ENCODE measurements at places on chromosomes 5 and 9.

GRCh38 chr9:2083479-2083878 lies 68.3 kb downstream of the SMARCA2 start:
- no peak for DNase-seq

GRCh38 chr9:31272456-31273295 lies 1111.8 kb upstream of the ACO1 start:
- no peak for DNase-seq

DNA sequence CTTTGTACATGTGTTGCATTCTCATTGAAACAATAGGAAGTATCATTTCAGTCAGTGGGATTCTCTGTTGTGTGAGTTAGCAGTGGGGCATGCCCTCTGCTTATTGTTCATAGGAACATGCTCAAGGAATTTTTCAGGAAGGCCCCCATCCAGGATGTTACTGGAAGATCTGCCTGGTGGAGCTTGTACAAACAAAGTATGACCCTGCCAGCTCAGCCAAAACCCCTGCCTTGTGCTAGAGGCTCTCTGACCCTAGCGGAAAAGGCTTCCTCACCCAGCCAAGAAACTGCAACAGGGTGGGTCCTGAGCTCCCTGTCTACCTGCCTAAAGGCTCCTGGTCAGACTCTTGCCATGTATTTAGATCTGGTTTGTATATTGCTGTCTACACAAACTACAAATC lies 43.2 kb downstream of the MRRF start:
- DNase-seq = no peak

- no peak for DNase-seq
These were observed 136.1 kb downstream of the PDE4D start for GRCh38 chr5:59757442-59757841.

DNA sequence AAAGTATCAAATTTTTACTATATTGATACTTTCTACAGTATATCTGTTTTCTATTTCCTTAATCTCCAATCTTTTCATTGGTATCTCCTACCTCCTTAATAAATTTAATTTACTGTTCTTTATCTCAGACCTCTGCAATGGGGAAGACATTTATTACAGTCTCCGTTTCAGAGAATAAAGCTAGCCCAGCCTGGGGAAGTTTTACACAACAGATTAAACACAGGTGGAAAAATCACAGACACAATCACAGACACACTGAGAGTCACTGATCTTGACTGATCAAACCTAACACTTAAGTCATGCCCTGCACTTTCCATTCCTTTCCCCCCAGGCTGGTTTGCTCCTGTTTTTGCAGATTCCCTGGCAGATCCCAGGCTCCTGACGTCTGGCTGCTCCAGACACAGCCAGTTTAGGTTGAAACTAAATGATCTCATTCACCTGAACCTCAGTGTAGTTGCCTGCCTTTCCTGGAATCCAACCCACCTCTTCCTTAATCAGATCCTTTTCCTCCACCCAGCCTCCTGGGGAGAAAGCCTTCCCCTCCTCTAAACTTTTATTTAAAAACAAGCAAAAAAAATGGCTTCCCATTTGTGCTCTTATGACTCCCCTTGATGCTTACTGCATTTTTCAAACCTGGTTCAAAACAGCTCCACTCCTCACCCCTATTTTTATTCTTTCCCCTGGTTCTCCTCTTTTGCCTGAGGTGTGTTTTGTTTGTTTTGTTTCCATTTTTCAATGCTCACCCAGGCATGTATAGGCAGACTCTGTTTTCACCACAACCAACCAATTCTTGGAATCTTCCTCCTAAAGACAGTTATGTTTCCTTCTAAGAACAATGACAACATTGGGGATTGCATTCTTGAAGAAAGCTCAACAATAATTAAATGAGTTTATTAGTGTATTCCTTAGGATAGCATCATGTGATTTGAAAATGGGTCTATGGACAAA lies 29.5 kb upstream of the OSMR start:
- no peak for DNase-seq

DNA sequence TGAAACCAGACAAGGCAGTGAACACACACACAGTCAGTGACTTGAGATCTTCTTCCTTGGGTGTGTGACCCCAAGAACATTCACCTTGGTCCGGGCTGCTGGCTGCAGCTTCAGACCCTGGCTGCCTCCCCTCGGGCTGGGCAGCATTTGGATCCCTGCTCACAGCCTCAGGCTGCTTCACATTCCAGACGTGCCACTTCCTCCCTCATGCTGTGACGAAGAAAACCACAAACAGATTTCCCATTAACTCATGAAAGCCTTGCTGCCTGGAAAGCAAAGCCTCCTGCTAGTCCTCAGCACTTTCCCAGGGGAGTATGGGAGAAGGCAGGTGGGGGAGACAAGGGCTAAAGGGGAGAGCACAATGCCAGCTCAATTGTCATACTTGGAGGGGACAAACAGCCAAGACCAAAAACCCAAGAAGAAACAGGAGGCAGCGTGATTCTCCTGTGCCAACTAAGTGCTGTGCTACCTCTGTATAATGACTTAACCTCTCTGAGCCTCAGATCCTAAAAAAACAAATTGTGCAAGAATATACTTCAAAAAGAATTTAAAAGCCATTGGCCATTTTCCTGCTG lies 594.6 kb upstream of the BRINP1 start:
- no peak for DNase-seq

DNA sequence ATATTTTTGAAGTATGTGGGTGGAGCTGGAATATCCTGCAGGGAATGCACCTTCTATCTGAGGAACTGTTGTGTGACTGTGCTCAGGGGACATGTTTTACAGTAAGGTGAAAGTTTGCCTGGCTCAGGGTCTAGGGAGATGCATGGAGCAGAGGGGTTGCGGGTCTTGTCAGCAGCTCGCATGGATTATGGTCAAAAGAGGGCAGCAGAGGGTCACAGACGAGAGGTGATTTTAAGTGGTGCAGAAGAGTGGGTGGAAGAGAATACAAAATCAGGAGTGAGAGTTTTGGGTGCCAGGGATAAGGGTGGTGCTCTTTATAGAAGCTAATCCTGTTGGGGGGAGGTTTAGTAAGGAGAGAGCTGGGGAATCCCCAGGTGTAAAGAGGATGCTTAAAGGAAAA lies 53.5 kb upstream of the GRIN3A start:
- DNase-seq = peak; percentile 3

- no peak for DNase-seq
These were observed 25.3 kb downstream of the SLC22A5 start for GRCh38 chr5:132394667-132395259.

DNA sequence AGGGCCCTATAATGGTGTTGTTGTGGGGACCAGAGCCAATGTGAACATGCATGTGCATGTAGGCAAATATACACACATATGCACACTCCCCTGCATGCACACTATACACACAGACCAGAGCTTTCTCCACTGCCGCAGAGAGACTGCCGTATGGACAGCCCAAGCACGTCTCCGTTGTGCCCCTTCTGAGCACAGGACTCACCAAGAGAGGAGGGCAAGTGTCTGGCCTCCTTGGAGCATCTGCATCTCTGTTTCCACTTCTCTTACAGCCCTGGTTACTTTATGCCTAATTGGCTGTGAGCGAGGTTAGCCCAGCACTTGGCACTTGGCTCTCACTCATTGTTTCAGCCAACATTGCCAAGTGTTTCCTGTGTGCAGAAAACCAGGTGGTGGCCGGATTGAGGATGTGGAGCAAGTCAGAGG lies 30.4 kb downstream of the CSF2 start:
- DNase-seq = no peak

- DNase-seq = peak; percentile 50
These were observed 142.7 kb downstream of the MLLT3 start for GRCh38 chr9:20479419-20480155.

- no peak for DNase-seq
These were observed 19.7 kb downstream of the MYO10 start for GRCh38 chr5:16916262-16916878.

GRCh38 chr5:108233617-108234155 lies 148.2 kb downstream of the FBXL17 start:
- DNase-seq = no peak

GRCh38 chr5:175878544-175879438 lies 7.4 kb downstream of the CPLX2 start:
- no peak for DNase-seq

GRCh38 chr9:2448193-2448738 lies 173.3 kb upstream of the VLDLR start:
- no peak for DNase-seq

- no peak for DNase-seq
These were observed 19.4 kb downstream of the ERGIC1 start for GRCh38 chr5:172853355-172853975.

DNA sequence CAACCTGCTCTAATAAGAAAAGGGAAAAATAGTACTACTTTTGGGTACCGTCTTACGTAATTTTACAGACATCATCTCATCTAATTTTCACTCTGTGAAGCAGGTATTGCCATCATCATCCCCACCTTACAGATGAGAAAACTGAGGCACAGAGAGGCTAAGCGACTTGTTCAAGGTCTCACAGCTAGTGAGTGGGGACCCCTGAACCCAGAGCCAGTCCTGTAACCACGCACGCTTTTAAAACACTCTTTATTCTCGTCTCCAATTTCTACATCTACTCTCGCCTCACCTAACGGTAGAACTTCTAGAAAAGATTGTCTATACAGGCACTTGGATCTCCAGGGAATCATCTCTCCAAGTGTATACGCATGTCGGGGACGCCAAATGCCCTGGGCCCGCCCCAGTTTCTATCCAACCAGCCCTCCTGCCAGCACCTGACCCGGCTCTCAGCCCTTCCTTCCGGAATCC lies 1.5 kb upstream of the TRAF1 start:
- no peak for DNase-seq

- DNase-seq = no peak
These were observed 7.3 kb upstream of the FCN1 start for GRCh38 chr9:134925011-134925511.

- DNase-seq = no peak
These were observed 172.3 kb downstream of the GNA14 start for GRCh38 chr9:77475641-77476473.

GRCh38 chr5:57817001-57817453 lies 334.4 kb upstream of the ACTBL2 start:
- DNase-seq = no peak

- DNase-seq = no peak
These were observed 170.8 kb upstream of the NR3C1 start for GRCh38 chr5:143574236-143574635.

- no peak for DNase-seq
These were observed 26.4 kb downstream of the ANXA6 start for GRCh38 chr5:151130922-151131891.

DNA sequence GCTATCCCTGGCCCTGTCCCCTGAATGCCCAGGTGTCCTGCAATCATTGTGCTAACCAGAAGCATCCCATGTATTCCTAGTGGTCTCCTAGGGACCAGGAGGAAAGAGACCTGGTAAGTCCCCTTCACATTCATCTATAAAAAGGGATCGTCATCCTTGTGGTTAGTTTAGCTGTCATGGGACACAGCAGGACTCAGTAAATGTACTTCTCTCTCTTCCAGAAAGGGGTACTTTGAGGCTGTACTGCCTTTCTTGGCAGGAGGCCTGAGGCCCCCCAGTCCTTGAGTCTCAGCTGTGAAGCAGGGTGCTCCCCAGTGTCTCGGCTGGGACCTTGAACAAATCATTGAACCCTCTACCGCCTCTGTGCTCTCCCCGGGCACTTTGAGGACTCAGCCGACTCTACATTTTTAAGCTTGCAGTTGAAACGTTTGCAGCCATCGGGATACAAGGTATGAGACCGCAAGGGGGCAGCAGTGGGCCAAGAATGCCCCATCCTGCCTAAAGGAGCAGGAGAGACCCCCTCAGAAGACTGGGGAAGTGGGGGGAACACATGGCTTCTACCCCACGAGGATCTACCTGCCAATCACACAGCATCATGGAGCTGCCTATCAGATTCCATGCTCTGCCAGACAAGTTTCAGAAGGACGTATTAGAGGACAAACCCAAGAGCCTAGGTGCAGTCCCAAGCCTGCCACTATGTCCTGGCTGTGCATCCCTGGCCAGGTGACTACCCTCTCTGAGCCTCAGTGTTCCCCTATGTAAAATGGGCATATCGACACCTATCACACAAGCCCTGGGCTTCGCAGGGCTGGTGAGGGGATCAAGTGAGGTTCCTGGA lies 2.4 kb upstream of the PHYKPL start:
- DNase-seq = no peak

- peak; percentile 3 for DNase-seq
These were observed 114.9 kb upstream of the TRIM32 start for GRCh38 chr9:116572095-116572748.

GRCh38 chr9:111066468-111066867 lies 28.2 kb upstream of the LPAR1 start:
- DNase-seq = no peak

Measured in GM12864 (cell line).